Head of caudate nucleus (tissue), 42 donors: ENCODE measurements at places on chromosomes 11 and 22.

- DNase-seq, result no peak
Measured at GRCh38 chr11:126491092-126491491, 135.6 kb downstream of the ST3GAL4 start.

GRCh38 chr11:28476049-28476448, 367.9 kb downstream of the METTL15 start:
- no peak for DNase-seq

GRCh38 chr11:59901306-59901705, 22.7 kb downstream of the OOSP3 start:
- no peak for DNase-seq

GRCh38 chr11:66267039-66267378, 1.4 kb upstream of the RAB1B start:
- no peak for DNase-seq

- no peak for DNase-seq
Measured at GRCh38 chr11:225734-226453, 10.2 kb downstream of the SIRT3 start.

DNA sequence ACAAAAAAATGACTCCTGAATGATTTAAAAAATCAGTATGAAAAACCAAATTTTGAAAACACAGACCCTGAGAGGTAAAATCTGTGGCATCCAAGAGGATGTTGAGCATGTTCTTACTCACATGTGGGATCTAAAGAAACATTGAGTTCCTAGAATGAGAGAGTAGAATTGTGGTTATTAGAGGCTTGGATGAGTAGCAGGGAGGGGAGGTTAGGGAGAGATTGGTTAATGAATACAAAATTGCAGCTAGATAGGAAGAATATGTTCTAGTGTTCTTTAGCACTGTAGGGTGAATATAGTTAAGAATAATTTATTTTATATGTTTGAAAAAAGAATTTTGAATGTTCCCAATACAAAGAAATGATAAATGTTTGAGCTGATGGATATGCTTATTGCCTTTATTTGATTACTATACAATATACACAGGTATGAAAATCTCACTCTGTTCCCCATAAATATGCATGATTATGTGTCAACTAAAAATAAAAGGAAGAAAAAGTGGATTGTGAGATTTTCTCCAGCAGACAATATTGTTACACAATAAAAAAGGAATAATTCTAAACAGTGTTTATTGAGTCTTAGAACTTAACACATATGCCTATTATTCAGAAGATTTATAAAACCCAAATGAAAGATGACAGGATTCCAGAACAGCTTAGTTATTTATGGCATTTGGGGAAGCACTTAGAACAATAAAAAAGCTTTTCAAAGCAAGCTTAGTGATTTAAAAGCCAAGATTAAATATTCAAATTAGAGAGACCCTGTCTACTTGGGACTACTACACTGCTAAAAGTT, 28.7 kb downstream of the MS4A2 start:
- DNase-seq, result no peak

- DNase-seq, result no peak
Measured at GRCh38 chr11:118895093-118896039, 11.7 kb downstream of the CXCR5 start.
